ENCODE measurements at places on chromosomes 4 and X. TPM values are rescaled to one million over a fixed set of nuclear protein-coding genes. Genes with fewer than 3 reads are reported as not detected.

SPANXD gene
- not detected for total RNA-seq

- no peaks in the 10 kb centered on the region for H3K36me3 ChIP-seq
- no peak overlapping the region for H3K27ac ChIP-seq
- no peak overlapping the region for H3K4me3 ChIP-seq
Measured at GRCh38 chr4:147773261-147774184, 41.6 kb downstream of the ARHGAP10 start.

DNA sequence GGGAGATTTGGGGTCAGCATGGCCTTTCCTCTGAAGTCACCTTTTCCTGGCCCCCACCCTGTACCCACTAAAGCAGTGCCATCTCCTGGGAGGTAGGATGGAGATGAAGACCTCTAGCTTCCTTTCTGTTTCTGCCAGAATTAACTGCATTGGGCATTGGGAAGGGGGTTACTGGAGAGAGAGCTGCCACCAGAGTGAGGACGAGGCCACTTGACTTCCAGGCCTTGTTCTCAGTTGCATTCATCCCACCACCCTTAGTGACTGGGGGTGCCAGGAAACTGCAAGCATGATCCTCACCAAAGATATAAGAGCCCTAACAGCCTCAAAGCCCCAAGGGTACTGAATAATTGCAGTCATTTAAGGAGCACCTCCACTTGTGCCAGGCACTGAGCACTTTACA lies 15.8 kb downstream of the SASH3 start:
- no peaks in the 10 kb centered on the region for H3K27me3 ChIP-seq
- H3K36me3 ChIP-seq = no peaks in the 10 kb centered on the region
- no peak overlapping the region for H3K27ac ChIP-seq
- no peak for DNase-seq

NEUROG2 gene
- 9.6 TPM for total RNA-seq

NUDT10 gene
- total RNA-seq = not detected

GRCh38 chrX:22053481-22053880 lies 21.4 kb downstream of the PHEX start:
- H3K4me1 ChIP-seq = no peaks in the 10 kb centered on the region
- no peaks in the 10 kb centered on the region for H3K36me3 ChIP-seq
- no peaks in the 10 kb centered on the region for H3K27me3 ChIP-seq
- DNase-seq = no peak
- no peak overlapping the region for H3K4me3 ChIP-seq

DNA sequence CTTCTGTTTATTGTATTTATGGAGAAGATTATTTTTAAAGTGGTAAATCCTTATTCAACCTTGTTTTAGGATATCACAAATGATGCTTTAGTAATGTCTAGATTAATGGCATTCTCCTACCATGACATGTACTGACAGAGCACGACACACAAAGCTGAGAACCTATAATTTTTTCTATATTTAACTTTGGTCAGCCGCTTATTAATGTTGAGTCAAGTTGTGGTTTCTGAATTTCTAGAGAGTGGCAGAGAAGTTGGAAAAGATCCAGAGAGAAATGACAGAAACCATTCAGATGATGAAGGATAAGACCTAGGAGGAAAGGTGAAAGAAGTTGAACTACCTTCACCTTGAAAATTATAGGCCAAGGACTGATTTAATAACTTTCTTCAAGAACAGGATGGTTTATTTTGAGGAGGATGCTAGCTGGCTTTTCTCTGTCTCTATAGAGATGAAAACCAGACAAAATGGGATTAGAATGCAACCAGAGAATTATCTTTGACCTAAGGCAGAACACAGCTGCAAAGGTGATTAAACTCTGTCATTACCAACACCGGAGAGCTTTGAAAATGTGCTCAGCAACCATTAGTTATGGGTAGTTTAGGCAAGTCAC lies 62.6 kb upstream of the TSPAN5 start:
- no peaks in the 10 kb centered on the region for H3K27me3 ChIP-seq
- no peak overlapping the region for H3K27ac ChIP-seq
- H3K36me3 ChIP-seq = no peaks in the 10 kb centered on the region
- no peak overlapping the region for H3K4me3 ChIP-seq

PNCK gene
- not detected for total RNA-seq

All from Karpas-422 (cell line).